ENCODE measurements at places on chromosomes 2 and 18. TPM values are rescaled to one million over a fixed set of nuclear protein-coding genes. Genes with fewer than 3 reads are reported as not detected.

GPR17 gene
- not detected for total RNA-seq

PTPRN gene
- not detected for total RNA-seq

CABLES1 gene
- 10.0 TPM for total RNA-seq

VRK2 gene
- 32.7 TPM for total RNA-seq

MEIS1 gene
- 9.1 TPM for total RNA-seq

CNTNAP5 gene
- not detected for total RNA-seq

BUB1 gene
- total RNA-seq: 45.7 TPM

DNAJC5G gene
- total RNA-seq: not detected

SERPINE2 gene
- 155 TPM for total RNA-seq

CARF gene
- total RNA-seq: 6.5 TPM

ALPG gene
- total RNA-seq: 1.2 TPM

ASIC4 gene
- total RNA-seq: 0.30 TPM

TMEFF2 gene
- not detected for total RNA-seq

Data from PC-9 (cell line).